ENCODE measurements at places on chromosomes 1 and 21.

- no peaks in the 10 kb centered on the region for H3K36me3 ChIP-seq
- H3K27ac ChIP-seq, result no peak overlapping the region
- no peaks in the 10 kb centered on the region for H3K4me1 ChIP-seq
- no peak for DNase-seq
- H3K4me3 ChIP-seq, result no peak overlapping the region
- H3K27me3 ChIP-seq, result no peaks in the 10 kb centered on the region
Observed at GRCh38 chr1:177287270-177287669, 116.5 kb downstream of the BRINP2 start.

- H3K4me1 ChIP-seq, result no peaks in the 10 kb centered on the region
- H3K27ac ChIP-seq, result no peak overlapping the region
- H3K36me3 ChIP-seq, result no peaks in the 10 kb centered on the region
- no peak for DNase-seq
Observed at GRCh38 chr1:115168026-115168425, 78.7 kb upstream of the TSPAN2 start.

DNA sequence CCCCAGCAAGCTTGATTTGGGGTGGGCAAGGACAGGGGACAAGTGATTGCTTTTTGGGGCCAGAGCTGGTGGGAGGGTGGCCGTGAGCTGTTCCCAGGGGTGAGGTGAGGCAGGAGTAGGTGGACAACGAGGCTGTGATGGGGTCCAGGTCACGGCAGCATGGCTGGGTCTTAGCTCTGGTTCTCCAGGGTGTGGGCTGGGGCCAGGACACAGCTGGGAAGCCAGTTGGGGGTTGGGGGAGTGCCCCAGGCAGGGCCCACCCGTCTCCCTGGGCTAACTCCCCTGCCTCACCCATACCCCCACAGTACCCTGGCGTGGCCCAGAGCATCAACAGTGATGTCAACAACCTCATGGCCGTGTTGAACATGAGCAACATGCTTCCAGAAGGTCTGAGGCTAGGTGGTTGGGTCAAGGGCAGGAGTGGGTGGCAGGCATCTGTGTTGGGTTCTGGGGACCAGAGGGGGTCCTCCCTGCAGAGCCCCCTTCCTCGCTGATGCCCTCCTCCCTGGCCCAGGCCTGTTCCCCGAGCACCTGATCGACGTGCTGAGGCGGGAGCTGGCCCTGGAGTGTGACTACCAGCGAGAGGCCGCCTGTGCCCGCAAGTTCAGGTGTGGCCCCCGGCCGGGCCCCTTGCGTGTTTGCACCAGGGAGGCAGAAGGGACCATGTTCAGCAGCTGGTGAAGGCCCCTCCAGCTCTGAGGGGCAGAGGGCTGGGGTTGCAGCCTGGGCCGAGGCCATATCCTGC is 43.3 kb downstream of the COQ8A start:
- no peak overlapping the region for H3K4me3 ChIP-seq
- no peaks in the 10 kb centered on the region for H3K27me3 ChIP-seq
- DNase-seq, result no peak
- peaks cover 63% of the 10 kb centered on the region for H3K36me3 ChIP-seq

GRCh38 chr1:30047576-30047975 is 675.8 kb downstream of the MATN1 start:
- no peak for DNase-seq
- no peaks in the 10 kb centered on the region for H3K4me1 ChIP-seq
- no peak overlapping the region for H3K4me3 ChIP-seq
- H3K36me3 ChIP-seq, result no peaks in the 10 kb centered on the region

DNA sequence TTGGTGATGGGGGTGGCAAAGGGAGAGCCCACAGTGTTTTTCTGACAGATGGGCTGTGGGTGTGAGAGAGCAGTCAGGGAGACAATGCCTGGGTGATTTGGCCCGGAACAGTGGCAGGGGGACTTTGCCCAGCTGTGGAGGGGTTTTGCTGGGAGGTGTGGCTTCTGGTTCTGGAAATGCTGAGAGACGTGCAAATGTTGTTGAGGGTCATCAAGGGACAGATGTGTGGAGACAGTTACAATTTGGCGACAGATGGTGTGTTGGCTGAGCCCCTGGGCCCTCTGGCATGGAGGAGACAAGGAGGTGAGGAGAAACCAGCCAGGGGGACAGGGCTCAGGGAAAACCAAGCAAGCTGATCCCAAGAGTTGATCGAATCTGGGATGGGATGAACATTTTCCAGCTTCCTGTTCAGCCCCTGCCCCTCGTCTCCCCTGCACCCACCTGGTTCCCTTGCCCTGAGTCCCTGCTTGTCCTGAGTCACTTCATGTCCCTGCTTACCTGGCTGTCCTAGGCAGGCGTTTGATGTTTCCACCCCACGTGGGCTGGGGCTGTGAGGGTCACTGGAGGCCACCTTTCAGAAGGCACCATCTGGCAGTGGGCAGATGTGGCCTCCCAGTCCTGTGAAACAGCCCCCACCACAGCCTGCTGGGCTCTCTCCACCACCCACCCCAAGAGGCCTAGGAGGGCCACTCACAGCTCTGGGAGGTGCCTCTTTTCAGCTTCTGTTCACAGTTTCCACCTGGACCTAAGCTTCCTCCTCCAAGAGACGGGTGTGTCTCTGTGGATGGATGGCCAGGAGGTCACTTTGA is 15.8 kb upstream of the ZNF678 start:
- H3K4me1 ChIP-seq, result peaks cover 5% of the 10 kb centered on the region
- peaks cover 12% of the 10 kb centered on the region for H3K36me3 ChIP-seq
- peaks cover 14% of the 10 kb centered on the region for H3K27me3 ChIP-seq
